ENCODE measurements at places on chromosomes 4 and X.

DNA sequence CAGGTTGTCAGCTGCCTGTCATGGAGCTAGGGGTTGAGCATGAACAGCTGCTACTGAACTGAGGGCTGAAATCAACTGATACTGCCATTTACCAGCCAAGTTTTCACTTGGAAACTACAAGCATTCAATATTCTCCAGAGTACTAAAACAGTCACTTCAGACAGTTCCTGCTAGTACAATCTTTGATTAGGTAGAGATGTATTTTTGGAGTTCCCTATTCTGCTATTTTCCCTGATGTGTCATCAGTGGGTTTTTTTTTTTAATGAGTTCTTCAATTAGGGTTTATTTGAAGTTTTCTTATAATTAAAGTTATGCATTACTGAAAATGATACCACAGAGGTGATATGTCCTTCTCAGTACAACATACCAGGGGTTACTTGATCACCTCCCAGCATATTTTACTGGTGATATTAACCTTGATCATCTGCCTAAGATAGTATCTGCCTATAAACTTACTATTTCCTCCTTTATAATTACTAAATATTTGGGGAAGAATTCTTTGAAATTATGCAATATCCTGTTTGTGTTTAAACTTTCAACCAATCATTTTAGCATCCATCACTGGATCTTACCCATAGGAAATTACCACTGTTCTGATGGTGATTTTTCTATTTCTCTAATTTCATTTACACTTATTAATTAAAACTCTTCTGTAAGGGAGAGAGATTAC, 13.6 kb downstream of the PDCL2 start:
- H3K4me3 ChIP-seq: no peak overlapping the region
- no peak for DNase-seq
- H3K27ac ChIP-seq: no peak overlapping the region
- H3K27me3 ChIP-seq: no peaks in the 10 kb centered on the region
- H3K36me3 ChIP-seq: no peaks in the 10 kb centered on the region

- no peaks in the 10 kb centered on the region for H3K36me3 ChIP-seq
- H3K4me1 ChIP-seq: peaks cover 47% of the 10 kb centered on the region
- H3K4me3 ChIP-seq: no peak overlapping the region
- H3K27ac ChIP-seq: peak overlapping the region; percentile 46
- H3K27me3 ChIP-seq: no peaks in the 10 kb centered on the region
Observed at GRCh38 chrX:19679787-19680186, 164.5 kb upstream of the MAP3K15 start.

DNA sequence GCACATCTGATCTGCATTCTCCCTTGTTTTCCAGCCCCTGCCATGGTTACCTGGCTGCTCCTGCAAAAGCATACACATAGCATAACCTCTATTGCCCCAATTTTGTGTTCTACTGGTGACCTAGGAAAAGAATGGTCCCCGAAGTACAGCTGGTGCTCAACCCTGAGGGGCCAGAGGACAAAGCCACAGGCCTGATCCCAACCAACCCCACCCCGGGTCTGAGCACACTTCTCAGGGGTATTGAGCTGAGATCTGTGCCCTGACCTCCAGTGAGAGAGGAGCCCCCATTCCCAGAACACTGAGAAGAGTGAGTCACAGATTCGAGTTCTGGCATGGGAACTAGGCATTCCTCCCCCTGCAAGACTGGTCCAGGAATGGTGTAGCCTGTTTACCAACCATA, 465.5 kb upstream of the ACTRT1 start:
- no peaks in the 10 kb centered on the region for H3K27me3 ChIP-seq
- H3K4me1 ChIP-seq: no peaks in the 10 kb centered on the region
- no peaks in the 10 kb centered on the region for H3K36me3 ChIP-seq
- no peak for DNase-seq

GRCh38 chr4:7058792-7059191, 9.1 kb downstream of the GRPEL1 start:
- no peak overlapping the region for H3K4me3 ChIP-seq
- H3K27me3 ChIP-seq: no peaks in the 10 kb centered on the region
- no peak overlapping the region for H3K27ac ChIP-seq
- H3K36me3 ChIP-seq: peaks cover 76% of the 10 kb centered on the region
- no peak for DNase-seq
- no peaks in the 10 kb centered on the region for H3K4me1 ChIP-seq
